ENCODE measurements at places on chromosomes 16 and 17.

- no peak for DNase-seq
Measured at GRCh38 chr17:57256708-57257112, 387 bp downstream of the MSI2 start.

- DNase-seq = no peak
Measured at GRCh38 chr17:73338566-73339197, 26.9 kb upstream of the CDC42EP4 start.

DNA sequence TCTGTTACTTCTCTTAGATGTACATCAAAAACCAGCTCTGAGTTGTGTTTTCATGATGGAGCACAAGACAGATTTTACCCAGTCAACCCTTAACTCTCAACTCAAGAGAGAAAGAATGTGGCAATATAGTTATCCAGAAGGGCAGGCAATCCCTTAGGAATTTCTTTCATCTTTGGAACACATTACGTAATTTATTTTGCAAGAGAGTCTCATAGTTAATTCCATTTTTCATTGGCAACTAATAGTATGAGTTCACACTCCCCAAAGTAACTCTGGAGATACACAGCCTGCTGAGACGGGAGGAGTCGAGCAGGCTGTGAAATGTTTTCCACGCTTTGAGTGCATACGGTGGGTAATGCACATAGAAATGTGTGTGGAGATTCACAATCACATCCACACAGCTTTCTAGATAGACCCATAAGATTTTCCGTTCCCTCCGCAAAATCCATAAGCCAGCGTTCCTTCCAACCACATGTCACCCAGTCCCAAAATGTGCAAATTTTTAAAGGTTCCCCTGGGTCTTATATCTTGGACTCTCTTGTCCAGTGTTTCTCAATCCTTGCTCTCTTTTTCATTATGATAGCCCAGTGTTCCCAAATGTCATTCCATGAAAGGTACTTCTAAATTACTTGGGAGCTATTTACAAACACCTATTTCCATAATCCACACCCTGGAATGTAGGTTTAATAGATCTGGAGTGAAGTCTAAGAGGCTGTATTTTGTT is 8.4 kb upstream of the CDRT4 start:
- no peak for DNase-seq

DNA sequence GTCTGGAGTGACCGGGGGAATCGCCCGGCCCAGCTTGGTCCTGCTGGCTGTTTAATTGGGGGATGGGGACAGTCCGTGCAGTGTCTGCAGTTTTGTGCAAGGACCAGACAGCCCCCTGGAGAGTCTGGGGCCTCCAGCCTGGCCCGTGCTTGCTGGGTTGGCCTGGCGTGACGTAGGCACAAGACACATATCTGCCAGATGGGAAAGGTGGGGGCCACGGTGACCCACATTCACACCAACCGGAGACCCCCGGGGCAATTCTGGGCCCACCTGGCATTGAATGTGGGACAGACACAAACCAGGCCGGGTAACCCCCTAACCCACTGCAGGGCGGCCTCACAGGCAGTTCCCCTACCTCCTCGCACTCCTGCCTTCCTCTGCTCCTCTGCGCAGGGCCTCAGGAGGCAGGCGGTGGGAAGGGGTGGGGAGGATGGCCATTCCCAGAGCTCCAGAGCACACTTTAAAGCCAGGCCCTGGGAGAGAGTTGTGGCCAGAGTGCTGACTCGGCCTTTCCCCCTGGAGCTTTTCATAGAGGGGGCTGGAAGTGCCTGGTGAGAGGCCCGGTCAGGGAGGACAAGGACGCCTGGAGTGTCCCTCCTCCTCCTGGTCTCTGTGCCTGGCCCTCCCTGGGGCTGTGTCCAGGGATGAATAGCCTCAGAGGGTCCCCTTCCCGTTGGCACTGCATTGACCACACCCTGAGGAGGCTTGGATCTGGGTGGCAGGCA is 1.5 kb downstream of the MRC2 start:
- no peak for DNase-seq

GRCh38 chr16:51416926-51417325 is 265.9 kb upstream of the SALL1 start:
- DNase-seq = no peak

DNA sequence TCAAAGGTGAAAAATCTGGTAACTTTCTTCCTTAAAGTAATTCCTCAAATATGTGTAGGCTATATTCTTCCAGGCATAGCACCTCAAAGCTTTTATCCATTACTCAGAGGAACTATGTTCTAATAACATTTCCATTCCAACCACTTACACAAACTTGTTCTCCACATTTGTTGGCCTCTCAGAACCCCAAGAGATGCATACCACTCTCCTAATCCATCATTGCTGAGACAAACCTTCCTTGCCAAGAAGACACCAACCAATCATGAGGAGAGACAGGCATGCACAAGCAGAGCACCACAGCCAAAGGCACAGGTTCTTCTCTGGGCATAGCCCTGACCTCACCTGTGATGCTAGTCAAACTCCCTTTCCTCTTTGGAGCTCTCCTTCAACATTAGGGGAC is 20.9 kb downstream of the CDH11 start:
- DNase-seq = no peak

GRCh38 chr17:45958994-45959665 is 39.9 kb upstream of the STH start:
- DNase-seq = no peak

DNA sequence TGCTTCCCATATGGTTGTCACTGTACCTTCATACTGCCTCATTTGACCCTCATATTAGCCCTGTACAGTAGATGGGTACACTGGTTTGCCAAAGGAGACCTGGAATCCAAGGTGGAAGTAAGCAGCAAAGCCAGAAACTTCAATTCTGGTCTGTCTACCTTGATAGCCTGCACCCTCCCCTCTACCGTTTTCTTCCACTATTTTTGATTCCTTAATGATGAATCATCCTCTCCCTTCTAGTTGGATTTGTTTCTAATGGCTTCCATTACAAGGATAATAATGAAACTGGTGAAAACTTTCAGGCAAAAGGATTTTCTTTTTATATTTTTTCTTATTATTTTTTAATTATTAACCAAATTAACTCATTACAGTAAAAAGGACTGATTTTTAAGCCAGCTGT is 17.3 kb downstream of the TAC4 start:
- no peak for DNase-seq

All from suprapubic skin (tissue), 4 donors.